ENCODE measurements at places on chromosomes 7 and 10.

DNA sequence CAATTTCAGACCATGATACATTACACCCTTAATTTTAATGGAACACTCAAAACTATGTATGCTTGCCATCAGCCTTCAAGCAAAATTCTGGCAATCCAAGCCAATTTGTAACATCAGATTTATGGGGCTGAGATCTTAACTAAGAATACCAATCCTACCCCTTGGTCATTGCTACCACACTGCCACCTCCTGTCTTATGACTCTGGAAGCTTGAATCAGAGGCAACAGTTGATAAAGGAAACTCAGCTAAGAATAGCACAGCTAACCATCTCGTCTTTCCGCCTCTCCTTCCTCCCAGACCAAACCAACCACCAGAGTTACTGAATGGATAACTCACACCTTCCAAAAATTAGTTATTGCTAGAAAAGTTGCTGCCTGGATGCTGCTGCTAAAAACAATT lies 7.4 kb downstream of the IGF2BP3 start:
- peak; percentile 34 for DNase-seq

- DNase-seq: no peak
Observed at GRCh38 chr7:156897673-156898072, 4.7 kb upstream of the LMBR1 start.

GRCh38 chr7:128236924-128237586 lies 4.0 kb upstream of the LEP start:
- peak; percentile 94 for DNase-seq

DNA sequence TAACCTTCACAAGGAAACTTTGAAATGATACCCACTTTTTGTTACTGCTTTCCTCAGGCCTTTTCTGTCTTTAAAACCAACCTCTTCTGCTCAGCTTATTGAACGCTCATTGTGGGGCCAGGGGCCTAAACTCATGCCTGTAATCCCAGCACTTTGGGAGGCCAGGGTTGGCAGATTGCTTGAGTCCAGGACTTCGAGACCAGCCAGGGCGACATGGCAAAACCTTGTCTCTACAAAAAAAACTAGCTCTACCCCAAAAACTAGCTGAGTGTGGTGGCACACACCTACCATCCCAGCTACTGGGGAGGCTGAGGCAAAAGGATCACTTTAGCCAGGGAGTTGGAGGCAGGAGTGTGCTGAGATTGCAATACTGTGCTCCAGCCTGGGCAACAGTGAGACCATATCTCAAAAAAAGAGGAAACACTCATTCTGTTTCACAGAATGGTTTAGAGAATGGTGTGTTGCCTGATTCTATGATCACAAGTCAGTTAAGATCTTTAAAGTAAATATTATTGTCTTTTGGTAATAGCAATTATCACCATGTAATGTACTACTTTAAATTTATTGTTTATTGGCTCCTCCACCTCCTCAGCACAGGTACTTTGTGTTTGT lies 51.1 kb downstream of the KCTD7 start:
- peak; percentile 22 for DNase-seq

GRCh38 chr7:11236680-11237079 lies 263.0 kb downstream of the PHF14 start:
- no peak for DNase-seq

- no peak for DNase-seq
Observed at GRCh38 chr7:1024331-1024841, 20.0 kb upstream of the GPR146 start.

- no peak for DNase-seq
Observed at GRCh38 chr10:121956111-121957061, 18.6 kb downstream of the NSMCE4A start.

GRCh38 chr7:73668103-73668885 lies 663 bp downstream of the VPS37D start:
- no peak for DNase-seq

DNA sequence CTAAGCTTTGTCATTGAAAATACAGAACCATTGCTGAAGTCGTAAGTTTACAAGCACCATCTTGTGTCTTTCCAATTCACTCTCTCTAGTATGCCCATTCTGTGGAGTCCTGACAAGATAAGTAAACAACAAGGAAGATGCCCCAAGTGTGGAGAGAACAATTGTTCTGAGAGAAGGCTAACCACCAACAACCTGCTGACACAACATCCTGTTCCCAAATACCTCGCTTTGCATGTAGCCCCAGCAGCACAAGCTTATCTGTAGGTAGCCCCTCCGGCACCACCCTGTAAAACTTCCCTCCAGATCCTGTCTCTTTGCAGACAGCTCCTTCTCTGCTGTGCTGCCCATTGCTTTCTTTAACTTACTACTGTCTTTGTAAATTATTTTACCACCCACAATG lies 233.3 kb upstream of the AOAH start:
- no peak for DNase-seq

GRCh38 chr10:30804478-30805055 lies 175.0 kb upstream of the LYZL2 start:
- DNase-seq: no peak

DNA sequence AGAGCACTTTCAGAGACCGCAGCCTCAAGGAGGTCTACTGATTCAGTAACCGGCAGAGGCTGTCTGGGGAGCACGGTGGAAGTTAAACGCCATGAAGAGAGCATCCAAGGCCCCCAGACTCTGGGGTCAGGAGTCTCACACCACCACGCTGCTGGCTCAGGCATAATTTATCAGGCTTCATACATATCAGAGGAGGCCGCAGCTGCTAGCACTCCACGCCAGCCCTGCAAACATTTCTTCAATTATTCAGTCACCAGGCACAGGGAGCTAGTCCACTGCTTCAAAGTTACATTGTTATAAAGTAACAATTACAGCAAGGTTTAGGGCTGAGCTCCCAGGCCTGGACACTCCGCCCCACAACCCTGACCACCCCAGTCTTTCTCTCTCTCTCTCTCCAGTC lies 97.8 kb downstream of the PAXIP1 start:
- DNase-seq: no peak

DNA sequence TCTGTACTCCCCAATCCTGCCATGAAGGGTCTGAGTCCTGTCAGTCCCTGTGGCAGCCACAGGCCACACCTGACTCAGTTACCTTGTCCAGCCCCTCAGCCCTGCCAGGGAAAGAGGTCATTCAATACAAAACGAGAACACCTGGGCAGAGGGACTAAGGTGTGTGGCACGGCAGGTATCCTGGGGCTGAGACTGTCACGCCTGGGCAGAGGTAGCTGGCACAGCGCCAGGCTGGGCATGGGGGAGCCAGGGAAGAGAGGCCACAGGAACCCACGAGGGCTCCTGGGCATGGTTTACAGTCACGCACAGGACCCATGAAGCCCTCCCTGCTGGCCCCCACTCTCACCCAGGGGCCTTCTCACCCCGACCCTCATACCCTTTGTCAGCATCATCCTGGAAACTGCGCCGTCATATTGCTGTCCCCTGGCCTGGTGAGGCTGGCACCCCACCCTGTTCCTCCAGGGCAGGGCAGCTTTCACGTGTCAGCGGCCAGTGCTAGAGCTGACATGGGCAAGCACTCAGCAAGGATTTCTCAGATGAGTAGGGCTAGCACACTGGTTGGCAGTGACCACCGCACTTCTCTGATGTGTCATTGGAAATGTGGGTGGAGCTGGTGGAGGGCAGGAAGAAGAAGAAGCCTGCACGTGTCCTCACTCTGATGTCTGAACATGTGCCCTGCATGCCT lies 42.7 kb downstream of the LRRC18 start:
- DNase-seq: no peak

DNA sequence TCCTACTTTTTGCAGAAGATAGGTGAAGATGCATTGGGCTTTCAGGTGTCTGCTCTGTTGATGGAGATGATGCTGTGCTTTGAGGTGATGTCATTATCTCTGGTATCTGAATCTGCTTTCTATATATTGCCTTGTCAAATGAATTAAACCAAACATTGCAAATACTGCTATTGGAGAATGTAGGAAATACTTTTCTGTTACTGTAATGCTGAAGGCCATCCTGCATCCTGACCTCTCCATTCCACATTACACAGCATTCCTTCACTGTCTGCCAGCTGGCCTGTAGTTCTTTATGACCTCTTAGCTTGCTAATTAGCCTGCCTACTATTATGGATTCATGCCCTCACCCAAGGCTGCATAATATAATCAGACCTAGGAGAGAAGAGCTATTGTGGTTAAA lies 73.2 kb downstream of the VCL start:
- no peak for DNase-seq

DNA sequence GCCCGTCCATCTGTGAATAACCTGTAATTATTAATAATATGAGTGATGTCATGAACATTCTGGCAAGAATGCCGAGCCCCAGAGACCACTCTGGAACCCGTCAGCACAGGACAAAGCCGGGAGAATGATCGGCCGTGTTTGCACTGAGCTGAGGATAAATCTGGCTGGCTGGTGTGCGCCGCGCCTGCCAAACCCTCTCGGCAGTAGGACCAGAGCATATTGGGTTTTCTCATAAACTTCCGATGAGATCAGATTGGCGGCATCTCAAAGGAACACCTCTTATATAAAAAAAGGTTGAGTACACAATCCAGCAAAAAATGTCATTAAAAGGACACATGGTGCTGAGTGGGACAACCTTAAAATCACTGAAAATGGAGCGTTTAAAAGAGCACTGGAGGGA lies 296.0 kb upstream of the MKI67 start:
- DNase-seq: no peak

GRCh38 chr10:52334595-52334994 lies 20.5 kb downstream of the DKK1 start:
- DNase-seq: no peak

DNA sequence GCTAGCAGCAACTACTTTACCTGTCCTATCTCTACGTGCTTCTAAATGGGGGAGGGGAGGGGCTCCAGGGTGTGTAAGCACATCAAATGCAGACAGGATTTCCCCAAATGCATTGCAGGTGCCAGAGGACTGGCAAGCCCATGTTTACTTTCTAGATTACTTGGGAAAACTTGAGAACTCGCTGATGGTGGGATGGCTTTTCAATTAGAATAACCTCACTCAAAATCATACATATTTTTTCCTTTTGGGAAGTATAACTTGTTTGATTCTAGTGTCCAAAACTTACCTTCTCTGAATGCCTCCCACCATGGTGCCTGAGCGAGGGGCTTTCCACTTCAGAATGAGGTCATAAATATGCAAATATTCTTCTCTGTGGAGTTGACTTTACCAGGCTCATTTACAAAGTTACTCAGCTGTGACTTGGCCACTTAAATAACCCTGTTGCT lies 191.3 kb upstream of the RHOBTB1 start:
- DNase-seq: peak; percentile 12

DNA sequence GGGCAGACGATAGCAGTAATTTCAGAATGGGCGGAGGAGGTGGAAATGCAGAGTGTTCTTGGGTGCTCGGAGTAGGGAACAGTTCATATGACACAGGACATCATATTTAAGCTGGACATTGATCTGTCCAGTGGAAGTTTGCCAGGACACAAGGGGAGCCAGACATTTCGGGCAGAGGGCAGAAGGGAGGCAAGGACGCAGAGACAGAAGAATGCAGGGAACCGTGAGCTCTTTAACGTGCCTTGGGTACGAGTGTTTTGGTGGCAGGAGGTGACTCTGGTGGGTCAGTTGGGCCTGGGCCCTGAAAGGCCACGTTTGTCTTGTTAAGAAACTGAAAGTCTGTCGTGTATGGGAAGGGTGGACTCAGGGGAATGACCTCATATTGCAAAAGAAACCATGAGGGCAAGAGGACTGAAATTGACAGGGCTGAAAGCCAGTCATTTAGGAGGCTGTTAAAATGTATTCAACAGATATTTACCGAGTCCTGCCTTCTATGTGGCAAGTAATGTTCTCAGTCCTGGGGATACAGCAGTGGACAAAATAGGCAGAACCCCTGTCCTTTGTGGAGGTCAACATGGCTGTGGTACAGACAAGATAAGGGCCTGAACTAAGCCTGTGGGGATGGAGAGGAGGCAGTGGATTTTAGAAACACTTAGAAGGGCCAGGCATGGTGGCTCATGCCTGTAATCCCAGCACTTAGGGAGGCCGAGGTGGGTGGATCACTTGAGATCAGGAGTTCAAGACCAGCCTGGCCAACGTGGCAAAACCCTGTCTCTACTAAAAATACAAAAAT lies 2.2 kb downstream of the OPTN start:
- peak; percentile 40 for DNase-seq

- DNase-seq: peak; percentile 61
Observed at GRCh38 chr10:14543046-14543903, 212.6 kb upstream of the FRMD4A start.

- no peak for DNase-seq
Observed at GRCh38 chr7:7263297-7264230, 81.2 kb downstream of the C1GALT1 start.

DNA sequence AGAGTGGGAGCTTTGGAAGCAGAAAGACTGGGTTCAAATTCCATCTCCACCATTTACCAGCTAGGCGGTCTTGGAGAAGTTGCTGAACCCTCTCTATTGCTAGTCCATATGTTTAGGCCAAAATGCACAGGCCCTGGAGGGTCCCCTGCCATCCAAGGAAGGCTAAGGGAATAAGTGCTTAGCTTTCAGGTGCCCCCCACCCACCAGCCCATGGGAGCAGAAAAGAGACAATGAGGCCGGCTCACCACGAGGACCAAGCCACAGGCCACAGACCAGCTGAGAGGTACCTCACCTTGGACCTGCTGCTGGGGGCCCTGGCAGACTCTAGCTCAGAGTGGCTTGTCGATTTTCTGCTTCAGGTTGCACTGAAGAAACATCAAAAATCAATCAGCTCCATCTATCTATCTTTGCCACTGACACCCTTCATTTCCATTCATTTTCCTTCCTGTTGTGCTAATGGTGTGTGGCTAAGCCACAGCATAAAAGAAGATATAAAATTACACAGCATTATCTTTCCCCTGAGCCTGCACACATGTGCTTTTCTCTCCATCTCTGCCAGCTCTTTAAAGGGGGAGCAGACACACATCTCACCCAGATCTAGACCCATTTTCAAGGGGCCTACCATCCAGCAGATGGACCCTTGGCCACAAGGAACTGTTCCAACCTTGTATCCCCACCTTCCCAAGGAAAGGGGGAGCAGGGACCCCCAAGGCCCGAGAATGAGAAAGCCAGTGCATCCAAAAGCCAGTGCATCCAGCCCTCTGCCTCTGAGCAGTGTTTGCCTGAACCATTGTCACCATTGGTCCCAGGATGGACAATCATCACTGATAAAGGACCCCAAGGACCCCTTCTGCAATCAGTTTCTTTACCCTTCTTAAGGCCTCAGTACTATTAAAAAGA lies 65.4 kb downstream of the GRID1 start:
- DNase-seq: no peak

- peak; percentile 63 for DNase-seq
Observed at GRCh38 chr10:14953424-14954000, 384 bp downstream of the DCLRE1C start.

- DNase-seq: no peak
Observed at GRCh38 chr10:122055252-122055651, 66.3 kb downstream of the TACC2 start.

GRCh38 chr7:111264111-111264868 lies 173.4 kb downstream of the LRRN3 start:
- no peak for DNase-seq

DNA sequence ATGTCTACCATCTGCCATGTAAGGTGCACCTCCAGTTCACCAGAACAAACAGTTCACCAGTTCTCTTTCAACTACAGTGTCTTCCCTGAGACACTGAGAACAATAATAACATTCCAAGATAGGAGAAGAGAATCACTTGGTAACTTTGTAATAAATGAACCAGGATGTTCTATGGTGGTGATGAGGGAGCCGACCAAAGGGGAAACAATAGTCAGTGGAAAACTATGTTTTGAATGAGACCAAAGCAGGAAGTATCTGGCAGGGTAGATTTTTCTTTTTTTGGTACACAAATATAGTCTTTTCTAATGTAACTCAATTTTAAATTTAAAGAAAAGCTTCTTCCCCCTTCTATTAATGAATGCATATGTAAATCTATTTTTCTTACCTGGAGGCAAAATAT lies 20.0 kb downstream of the HYAL4 start:
- DNase-seq: no peak

Measured in suppressor macrophage treated with lipopolysaccharide for 1 hour (primary cell).